NCI-H2029 treated with DMSO at 0.1 percent for 48 hours (cell line): ENCODE measurements at places on chromosomes 2 and 18.

- DNase-seq: no peak
Measured at GRCh38 chr18:5817816-5818215, 77.5 kb downstream of the TMEM200C start.

- no peak for DNase-seq
Measured at GRCh38 chr18:23068570-23069310, 66.5 kb upstream of the CABLES1 start.

DNA sequence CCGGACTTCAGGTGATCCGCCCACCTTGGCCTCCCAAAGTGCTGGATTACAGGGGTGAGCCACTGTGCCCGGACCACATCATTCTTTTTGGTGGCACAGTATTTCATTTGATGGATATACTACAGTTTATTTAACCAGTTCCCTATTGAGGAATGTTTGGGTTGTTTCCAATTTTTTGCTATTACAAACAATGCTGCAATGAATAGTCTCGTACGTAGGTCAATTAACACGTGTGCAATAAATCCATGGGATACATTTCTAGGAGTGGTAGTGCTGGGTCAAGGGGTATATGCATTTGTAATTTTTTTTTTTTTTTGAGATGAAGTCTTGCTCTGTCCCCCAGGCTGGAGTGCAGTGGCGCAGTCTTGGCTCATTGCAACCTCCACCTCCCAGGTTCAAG is 28.4 kb upstream of the XPO1 start:
- no peak for DNase-seq

GRCh38 chr2:1504311-1504750 is 91.1 kb downstream of the TPO start:
- DNase-seq: no peak

GRCh38 chr2:220279372-220279771 is 651.9 kb downstream of the SLC4A3 start:
- no peak for DNase-seq

DNA sequence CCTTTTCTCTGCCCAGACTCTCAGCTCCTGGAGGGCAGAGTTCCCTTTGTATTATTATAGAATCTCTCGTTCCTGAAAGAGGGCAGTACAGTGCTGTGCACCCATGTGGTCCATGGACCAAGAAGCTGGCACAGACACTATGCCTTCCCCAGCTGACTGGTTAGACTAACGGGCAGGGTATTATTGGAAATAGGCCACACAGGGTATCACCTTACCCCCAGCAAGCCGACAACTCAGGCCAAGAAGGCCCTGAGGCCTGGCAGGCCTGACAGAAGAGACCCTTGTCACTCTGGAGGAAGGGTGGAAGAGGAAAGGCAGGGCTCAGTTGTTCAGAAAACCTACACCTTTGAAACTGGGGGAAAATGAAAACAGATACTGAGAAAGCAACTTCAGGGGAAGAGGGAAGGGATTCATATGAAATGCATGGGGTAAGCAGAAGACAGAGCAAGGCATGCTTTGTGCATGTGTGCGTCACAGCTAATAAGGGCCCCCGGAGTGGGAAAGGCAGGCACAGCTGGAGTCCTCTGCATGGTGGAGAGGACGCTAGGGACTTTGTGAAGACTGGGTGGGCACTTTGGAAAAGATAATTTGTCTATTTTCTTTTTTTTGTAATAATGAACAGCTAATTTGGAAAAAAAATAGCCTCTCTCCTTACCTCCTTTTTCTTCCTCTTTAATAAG is 476.8 kb upstream of the CELF4 start:
- DNase-seq: no peak

GRCh38 chr2:118622108-118622507 is 225.3 kb downstream of the EN1 start:
- DNase-seq: no peak

DNA sequence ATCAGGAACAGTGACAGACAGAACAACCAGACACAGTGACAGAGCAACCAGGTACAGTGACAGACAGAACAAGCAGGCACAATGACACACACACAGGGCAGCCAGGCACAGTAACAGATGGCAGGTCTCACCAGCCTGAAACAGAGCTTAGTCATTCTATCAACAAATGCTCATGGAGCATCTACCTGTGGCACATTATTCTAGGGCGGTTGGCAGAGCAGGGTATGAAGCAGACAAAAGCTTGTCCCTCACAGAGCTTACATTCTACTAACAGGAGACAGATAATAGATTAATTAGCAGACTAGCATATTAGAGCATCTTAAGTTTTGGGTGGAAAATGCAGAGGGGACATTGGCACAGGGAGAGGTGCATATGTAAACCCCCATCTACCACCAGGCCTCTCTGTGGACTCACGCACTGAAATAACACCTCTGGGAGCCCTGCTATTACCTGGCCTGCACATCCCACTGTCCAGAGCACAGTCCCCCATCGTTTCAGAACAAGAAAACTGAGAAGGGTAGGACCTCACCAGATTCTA is 64.1 kb upstream of the RAB6C start:
- DNase-seq: no peak

DNA sequence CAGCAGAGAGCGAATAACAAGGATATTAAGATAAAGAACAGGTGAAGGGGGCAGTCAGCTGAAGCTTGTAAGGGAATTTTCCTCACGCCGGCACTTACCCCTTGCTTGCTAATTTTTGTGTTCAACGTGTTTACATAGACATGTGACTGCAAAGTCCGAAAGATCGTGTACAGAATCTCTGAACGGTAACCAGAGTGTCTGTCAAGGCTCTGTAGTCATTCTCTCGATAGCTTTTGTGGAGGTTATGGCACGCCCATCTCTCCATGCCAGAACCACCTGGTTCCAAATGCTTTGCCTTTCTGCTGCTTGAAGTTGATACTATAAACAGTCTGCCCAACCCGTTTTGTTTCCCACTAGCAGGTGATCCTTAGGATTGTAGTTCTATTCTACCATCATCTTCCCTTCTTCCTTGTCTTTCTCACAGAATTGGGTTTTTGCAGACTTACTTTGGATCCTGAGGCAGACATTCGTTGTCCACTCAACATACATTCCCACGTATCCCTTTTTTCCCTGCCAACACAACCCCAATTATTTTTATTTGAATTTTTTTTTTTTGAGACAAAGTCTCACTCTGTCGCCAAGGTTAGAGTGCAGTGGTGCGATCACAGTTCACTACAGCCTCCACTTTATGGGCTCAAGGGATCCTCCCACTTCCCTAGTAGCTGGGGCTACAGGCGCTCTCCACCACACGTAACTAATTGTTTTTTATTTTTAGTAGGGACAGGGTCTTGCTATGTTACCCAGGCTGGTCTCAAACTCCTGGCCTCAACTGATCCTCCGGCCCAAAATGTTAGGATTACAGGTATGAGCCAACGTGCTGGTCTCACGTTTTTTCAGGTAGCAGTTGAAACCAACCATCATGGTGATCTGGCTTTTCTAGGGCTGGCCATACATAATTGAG is 1.3 kb upstream of the USP34 start:
- DNase-seq: no peak

DNA sequence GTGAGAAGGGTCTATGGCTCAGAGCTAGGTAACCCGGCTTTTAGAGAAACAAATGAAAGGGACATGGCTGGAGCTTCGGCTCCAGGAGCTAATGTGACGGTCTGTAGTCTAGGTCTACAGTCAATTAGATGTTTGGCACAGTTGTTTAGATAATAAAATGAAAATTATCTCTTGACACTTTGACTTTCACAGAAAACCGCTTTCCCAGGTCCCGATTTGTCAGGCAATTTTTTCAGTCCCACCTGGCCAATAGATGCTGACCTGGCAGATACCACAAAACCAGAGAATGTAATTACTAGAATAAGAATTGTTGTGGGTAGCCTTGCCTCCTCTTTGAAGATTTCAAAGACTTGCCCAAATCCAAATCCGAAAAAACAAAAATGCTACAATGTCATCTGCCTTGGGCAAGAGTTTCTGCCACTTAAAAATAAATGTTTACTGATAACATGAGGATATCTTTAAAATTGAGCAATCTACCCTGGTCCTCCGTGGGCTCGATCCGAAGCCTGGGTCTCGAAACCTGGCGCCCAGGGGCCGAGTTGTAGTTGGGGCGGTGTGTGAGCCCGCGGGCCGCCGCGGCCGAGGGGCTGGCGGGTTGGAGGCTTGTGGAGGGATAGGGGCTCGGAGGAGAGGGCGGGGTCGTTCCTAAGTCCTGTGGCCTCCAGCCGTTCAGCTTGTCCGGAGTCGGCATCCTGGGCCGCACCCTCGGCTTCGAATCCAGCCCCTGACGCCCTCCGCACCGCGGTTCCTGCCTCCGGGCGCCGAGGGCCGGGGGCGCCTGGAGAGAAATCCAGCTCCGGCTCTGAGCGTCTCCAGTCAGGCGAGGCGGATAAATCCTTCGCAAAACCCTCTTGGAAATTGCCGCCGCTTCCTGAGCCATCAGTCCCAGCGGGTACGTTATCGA is 2.3 kb downstream of the EMX1 start:
- no peak for DNase-seq

DNA sequence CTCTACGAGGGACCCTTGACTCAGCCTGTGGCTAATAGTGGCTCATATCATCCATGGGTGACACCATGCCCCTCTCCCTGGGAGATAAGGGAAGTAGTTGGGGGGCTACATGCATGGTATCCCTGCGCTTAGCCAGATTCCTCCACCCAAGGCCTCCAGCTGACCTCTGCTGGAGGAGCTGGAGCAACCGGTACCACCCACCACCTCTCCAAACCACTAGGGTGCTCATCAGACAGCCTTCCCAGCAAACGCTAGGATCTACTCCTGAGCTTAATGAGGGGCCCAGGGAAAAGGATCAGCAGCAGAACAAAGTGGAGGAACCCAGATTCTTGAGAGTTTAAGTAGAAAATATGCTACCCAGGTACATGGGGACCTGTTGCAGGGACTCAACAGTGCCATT is 75.9 kb upstream of the CAPN13 start:
- DNase-seq: no peak

DNA sequence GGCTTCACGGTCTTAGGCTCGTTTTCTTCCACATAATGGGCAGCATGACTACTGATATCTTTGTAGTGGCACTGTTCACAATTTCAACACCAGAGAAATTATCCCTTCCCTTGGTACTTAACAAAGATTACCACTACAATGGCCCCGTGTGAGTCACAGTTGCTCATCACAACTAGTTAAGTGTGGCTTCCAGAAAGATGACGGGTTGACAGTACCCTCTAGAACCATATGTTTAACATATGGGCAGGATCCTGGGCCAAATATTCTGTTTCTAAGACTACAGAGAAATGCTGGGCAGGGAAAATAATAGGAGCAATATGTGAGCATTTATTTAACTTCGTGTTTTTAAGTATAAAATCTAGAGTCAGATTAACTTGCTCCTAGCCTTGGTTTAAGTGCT is 780.1 kb upstream of the LINC00305 start:
- no peak for DNase-seq

DNA sequence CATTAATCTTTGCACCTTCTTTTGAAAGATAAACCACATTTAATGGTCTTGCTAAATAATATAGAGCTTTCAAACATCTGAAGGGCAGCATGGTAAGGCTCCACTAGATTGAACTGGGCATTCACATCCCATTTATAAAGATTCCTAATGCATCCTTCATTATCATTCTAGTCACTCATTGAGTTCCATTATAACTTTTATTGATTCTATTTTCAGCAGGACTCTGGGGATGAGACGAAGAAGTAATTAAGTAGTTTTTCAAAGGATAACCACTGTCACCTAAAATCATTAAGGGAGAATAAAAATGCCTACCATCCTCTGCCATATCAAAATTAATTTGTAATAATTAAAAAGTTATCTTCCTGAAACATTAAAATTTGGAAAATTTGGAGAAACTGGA is 60.2 kb upstream of the CTNNA2 start:
- no peak for DNase-seq

- DNase-seq: peak; percentile 74
Measured at GRCh38 chr18:7872569-7872968, 305.5 kb downstream of the PTPRM start.

DNA sequence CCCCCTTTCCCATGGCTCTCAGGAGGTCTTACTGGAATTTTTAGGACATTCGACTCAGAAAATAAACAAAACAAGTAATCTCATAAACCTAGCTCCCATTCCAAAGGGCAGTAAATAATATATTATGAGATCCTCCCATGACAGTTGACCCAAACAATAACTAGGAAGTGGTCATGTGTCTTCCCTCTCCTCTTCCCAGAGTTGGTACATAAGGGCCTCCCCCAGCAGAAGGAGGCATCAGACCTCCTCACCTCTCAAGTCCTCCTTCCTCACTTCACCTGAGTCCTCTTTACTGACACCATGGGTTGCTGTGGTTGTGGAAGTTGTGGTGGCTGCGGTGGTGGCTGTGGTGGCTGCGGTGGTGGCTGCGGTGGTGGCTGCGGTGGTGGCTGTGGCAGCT is at the start of gene SCYGR7:
TSS of gene SCYGR7 (plus strand) at position 301 of the 400 bp plus-strand sequence. CDS start at position 301, 0 bp downstream.
- DNase-seq: no peak

DNA sequence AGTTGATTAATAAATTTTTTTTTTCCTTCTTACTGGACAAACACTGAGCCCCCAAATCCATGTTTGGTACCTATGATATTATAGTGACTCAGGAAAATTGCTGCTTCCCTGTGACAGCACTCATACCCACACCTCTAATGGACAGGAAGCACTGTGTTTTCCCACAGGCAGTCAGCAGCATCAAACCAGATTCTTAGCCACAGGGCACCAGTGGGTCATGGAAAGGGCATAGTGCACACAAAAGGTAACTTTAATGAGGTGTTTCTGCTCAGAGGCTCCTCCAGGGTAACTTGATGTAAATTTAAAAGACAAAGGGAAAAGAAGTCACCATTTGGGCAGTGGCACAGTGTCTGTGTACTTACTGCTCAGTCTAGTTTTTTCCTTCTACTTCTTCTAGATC is 34.1 kb downstream of the SERPINB11 start:
- no peak for DNase-seq

DNA sequence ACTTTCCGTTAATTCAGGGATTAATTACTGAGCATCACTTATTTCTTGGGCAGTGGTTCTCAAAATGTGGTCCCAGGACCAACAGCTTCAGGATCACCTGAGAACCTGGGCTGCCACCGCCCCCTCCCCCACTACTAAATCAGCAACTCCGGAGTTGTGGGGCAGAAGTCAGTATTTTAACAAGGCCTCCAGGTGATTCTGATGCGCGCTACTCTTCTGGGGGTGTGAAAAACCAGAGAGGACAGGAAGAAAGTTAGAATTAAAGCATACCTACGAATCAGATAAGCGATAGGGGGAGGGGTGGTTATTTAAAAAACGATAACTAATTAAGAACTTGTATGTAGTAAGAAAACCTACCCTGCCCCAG is 319 bp downstream of the ZSCAN30 start:
- DNase-seq: no peak
